Fibroblast of the conjunctiva (primary cell): ENCODE measurements at places on chromosomes 11 and 22.
A peak's percentile ranks its signal among the peaks of the same experiment; 100 is the strongest.

- no peak for DNase-seq
Measured at GRCh38 chr22:25645266-25645665, 80.8 kb downstream of the GRK3 start.

- no peak for DNase-seq
Measured at GRCh38 chr11:66318600-66318970, 1.7 kb upstream of the CD248 start.

- peak; percentile 74 for DNase-seq
Measured at GRCh38 chr11:44564670-44565210, 723 bp upstream of the CD82 start.

- no peak for DNase-seq
Measured at GRCh38 chr11:132060567-132060966, 690.2 kb downstream of the NTM start.

GRCh38 chr22:43992331-43992821 lies 31.7 kb upstream of the PARVB start:
- DNase-seq, result no peak

- DNase-seq, result no peak
Measured at GRCh38 chr22:27992294-27993165, 73.5 kb upstream of the PITPNB start.

GRCh38 chr22:36999463-36999862 lies 19.8 kb downstream of the TST start:
- DNase-seq, result no peak

DNA sequence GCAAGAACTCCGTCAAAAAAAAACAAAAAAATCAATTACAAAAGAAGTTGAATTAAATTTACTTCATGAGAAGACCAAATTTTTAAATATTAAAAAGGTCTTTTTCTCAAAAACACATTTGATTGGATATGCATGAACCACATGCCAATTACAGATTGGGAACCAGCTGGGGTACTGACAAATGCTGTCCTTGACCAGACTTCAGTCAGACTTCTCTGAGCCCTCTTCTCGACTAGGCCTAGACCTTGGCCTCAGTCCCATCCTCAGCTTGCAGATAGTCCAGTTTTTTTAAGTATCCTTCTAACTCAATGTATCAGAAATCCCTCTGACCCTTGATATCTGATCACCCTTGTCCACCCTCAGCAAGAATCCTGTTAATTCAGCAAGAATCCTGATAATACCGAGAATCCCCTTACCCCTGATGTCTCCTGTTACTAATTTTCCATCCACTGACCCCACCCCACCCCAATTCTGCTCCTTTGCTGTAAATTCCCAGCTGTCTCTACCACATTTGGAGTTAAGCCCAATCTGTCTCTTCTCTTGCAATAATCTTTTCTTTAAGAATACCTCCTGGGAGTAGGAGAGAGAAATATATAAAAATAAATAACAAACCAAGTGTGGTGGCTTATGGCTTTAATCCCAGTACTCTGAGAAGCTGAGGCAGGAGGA lies 30.9 kb downstream of the OR4D9 start:
- no peak for DNase-seq

GRCh38 chr11:45525393-45525792 lies 140.0 kb downstream of the CHST1 start:
- no peak for DNase-seq

- no peak for DNase-seq
Measured at GRCh38 chr11:104151404-104152204, 12.3 kb downstream of the PDGFD start.

DNA sequence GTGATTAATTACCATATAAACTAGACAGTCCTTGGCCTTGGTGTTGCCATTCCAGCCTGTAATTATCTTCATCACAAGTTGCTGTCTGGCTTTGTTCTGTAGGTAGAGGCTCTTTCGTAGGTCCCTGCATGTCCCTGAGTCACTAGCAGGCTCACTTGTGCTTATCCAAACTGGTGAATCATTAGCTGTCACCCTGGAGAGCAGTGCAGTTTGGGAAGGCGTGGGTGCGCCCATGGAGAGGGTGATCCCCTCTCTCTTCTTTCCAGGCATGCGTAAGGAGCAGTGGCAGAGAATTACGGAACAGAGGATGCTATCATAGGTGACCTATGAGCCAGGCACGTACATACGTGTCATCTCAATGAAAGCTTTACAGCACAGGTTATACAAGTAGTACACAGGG lies 11.0 kb upstream of the EHF start:
- DNase-seq, result no peak

DNA sequence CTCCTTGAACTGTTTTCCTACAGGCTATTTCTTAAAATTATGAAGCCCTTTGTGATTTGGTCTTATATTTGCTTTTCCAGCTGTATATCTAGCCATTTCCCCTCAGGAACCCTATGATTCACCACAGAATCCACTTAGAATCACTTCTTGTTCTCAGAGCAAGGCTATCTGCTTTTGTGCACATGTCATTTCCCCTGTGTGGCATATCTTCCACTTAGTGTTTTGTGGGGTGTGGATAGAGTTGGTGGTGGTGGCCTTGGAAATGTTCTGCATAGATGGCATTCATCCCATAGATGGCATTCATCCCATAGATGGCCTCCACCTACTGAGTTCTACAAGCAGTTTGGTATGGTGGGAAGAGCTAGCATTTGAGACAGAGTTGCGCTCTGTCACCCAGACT lies 44.7 kb downstream of the SWAP70 start:
- DNase-seq, result no peak
